Thoracic aorta (tissue), 2 donors: ENCODE measurements at places on chromosomes 5 and 9. TPM values are rescaled to one million over a fixed set of nuclear protein-coding genes. Genes with fewer than 3 reads are reported as not detected.

DNA sequence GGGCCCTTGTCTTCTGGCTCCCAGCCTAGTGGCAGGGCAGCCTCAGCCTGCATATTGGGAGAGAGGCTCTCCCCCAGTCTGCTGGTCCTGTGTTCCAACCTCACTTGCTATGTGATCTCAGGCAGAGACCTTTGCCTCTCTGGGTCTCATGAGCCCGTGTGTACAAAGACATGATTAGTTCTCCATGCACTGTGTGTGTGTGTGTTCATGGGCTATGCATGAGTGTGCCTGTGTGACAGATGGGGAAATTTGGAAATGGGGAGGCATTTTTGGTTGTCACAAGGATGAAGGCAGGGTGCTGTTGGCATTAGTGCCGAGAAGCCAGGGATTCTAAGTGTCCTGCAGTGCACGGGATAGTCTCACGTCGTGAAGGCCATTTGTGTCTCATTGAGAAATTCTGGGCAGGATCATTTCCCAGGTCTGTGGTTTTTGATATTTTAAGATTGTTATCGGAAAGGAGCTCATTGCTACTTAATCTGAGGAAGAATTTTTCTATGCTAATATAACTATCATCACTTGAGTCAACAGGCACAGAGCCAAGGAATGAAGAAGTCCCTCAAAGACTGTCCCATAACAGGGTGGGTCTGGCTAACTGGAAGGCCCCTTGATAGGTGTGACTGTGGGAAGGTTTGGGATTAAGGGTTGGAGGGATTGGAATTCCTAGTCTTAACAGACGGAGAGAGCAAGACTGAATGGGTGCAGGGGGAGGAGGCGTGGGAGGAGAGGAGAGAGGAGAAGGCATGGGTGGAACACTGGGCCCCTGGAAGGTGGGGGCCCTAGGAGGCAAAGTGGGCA lies 168.5 kb downstream of the RGS3 start:
- peaks cover 33% of the 10 kb centered on the region for H3K4me1 ChIP-seq
- H3K27me3 ChIP-seq = no peaks in the 10 kb centered on the region
- no peak overlapping the region for H3K4me3 ChIP-seq
- no peak overlapping the region for H3K27ac ChIP-seq

DNA sequence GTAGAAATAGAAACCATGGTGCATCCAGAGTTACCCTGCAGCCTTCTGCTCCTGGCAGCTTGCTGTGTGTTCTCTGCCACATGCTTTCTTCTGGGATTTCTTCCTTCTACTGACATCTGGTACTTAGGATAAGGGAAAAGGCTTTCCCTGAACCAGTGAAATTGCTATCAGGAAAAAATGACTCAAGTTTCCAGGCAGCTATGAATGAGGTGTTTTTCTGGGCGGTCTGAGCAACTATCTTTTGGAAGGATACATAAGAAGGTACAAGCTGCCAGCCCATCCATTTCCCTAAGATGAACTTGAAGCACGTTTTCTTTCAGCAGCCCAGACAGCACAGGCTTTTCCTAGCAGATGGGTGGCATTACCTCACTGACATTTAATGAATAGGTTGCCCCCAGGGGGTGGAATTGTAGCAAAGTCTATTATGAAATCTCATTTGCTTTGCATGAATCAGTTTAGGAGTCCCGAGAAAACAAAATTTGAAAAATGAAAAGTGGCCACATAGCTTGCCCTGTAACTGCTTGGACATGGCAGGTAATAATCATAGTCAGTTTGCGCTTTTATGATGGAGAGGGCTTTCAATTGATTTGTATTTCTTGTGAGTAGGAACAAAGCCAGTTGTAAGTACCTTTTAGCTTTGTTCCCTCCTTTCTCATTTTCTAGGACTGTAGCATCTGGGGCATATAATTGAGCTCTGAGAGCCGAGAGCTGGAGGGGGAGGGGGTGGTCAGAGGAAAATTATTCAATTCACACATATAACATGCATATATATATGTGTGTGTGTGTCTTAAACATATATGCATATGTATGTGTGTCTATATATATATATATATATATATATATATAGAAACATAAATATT lies 108.5 kb downstream of the C9orf152 start:
- no peak overlapping the region for H3K4me3 ChIP-seq
- peaks cover 53% of the 10 kb centered on the region for H3K4me1 ChIP-seq
- peak; percentile 7 for DNase-seq
- H3K36me3 ChIP-seq = no peaks in the 10 kb centered on the region
- H3K27ac ChIP-seq = peak overlapping the region; percentile 33

DNA sequence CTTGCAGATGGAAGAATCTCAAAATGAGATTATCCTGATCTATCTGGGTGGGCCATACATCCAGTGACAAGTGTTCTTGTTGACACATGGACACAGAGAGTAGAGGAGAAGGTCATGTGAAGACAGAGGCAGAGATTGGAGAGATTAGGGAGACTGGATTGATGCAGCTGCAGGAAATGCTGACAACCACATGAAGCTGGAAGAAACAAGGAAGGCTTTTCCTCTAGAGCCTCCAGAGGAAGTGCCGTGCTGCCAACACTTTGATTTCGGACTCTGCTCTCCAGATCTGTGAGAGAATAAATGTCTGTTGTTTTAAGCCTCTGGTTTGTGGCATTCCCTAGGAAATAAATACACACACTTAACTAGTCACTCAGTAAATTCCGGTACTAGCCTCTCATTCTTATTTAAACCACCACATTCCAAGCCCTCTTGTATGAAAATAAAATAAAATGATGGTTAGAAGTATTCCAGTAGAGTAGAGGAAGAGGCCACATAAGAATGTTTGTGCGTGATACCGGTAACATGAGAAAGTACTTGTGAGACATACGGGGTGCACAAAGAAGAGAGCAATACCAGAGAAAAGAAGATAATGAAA lies 110.9 kb upstream of the DMAC1 start:
- no peaks in the 10 kb centered on the region for H3K36me3 ChIP-seq
- H3K27me3 ChIP-seq = no peaks in the 10 kb centered on the region
- H3K27ac ChIP-seq = no peak overlapping the region
- no peak overlapping the region for H3K4me3 ChIP-seq
- DNase-seq = no peak
- no peaks in the 10 kb centered on the region for H3K4me1 ChIP-seq

DNA sequence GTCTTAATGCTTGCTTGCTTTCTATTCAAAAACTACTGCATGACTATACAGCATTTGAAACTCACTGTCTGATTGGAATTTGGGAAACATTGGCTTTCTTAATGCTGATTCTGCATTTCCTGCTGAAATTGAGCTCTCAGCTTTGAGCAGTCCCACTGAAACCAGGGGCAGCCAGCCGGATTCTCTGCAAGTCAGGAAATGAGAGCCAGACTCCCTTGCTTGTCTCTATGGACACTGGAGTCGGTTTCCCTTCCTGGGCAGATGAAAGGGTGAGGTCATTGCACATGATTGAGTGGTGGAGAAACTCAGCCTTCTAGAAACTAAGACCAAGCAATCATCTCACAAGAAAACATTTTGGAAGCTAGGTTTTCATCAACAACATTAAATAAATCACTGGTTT lies 119.7 kb upstream of the SPATA31C2 start:
- peaks cover 20% of the 10 kb centered on the region for H3K4me1 ChIP-seq
- DNase-seq = no peak
- no peaks in the 10 kb centered on the region for H3K27me3 ChIP-seq
- no peaks in the 10 kb centered on the region for H3K36me3 ChIP-seq

Gene EIF4E1B
- total RNA-seq = not detected

DNA sequence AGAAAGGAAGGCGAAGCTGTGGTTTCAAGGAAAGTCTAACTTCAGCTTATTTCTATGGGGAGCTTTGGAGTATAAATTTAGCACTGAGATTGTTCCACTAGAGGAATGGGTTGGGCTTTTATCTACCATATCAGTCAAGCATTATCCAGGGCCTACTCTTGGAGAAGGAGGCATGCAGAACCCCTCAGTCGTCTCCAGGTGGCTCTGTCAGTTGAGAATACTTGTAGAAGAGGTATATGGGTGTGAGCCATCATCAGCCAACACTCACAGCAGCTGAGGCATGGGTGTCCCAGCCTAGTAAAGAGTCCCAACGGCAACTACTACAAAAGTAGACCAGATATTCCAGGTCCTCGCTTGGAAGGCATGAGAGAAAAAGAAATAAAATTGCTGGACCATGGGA lies 548.5 kb upstream of the GRAMD2B start:
- no peak for DNase-seq
- H3K27ac ChIP-seq = no peak overlapping the region
- H3K4me3 ChIP-seq = no peak overlapping the region
- no peaks in the 10 kb centered on the region for H3K27me3 ChIP-seq
- H3K36me3 ChIP-seq = no peaks in the 10 kb centered on the region
- H3K4me1 ChIP-seq = no peaks in the 10 kb centered on the region

GRCh38 chr5:3027185-3027865 lies 275.8 kb upstream of the IRX2 start:
- DNase-seq = no peak
- H3K4me3 ChIP-seq = no peak overlapping the region
- H3K36me3 ChIP-seq = no peaks in the 10 kb centered on the region
- no peaks in the 10 kb centered on the region for H3K27me3 ChIP-seq

DNA sequence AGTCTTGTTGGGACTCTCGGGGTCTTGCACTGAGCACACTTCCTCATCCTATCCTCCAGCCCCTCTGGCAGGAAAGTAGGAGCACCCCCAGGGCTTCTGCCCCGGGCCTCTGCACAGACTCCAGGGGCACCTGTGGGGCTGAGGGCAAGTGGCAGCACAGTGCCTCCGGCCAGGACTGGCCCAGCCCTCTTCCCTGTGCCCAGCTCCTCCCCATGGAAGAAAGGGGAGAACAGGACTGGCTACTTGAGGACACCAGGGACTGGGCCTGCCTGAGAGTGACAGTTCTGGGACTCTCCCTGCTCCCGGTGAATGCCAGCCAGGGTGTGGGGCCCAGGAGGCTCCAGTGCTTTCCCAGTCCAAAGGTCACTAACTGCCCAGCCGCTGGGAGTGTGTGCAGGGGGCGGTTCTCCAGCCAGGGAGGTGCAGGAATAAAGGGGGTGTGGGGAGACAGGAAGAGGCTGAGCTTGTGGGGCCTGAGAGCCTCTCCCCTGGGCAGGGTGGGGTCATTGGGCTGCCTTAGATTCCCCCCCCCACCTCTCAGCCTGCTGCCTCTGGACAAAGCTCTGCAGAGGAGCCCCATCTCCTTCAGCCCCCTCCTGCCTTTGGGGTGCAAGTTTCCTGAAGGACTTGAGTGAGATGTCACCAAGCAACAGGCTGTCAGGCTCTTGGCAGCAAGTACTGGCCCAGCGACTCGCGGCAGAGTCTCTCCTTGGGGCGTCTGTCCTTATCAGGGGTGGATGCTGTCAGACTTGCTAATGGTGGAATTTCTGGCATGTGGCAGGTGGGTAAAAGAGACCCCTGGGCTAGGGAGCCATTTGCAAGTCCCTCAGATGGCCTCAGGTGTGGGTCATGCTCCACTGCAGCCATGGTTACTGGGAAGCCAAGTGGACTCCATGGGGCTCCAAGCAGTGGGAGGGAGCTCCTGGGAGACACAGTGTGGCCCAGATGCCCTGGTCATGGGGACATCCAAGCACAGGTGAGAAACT lies 19.1 kb upstream of the JADE2 start:
- H3K27me3 ChIP-seq = no peaks in the 10 kb centered on the region
- no peak overlapping the region for H3K4me3 ChIP-seq
- H3K27ac ChIP-seq = no peak overlapping the region
- DNase-seq = no peak

GRCh38 chr9:79670269-79670961 lies 98.7 kb downstream of the TLE4 start:
- peaks cover 6% of the 10 kb centered on the region for H3K4me1 ChIP-seq
- H3K27me3 ChIP-seq = no peaks in the 10 kb centered on the region
- no peak for DNase-seq
- no peaks in the 10 kb centered on the region for H3K36me3 ChIP-seq
- H3K4me3 ChIP-seq = no peak overlapping the region
- H3K27ac ChIP-seq = no peak overlapping the region

- peaks cover 32% of the 10 kb centered on the region for H3K36me3 ChIP-seq
- H3K4me3 ChIP-seq = no peak overlapping the region
- H3K27ac ChIP-seq = no peak overlapping the region
- H3K4me1 ChIP-seq = no peaks in the 10 kb centered on the region
- DNase-seq = no peak
Observed at GRCh38 chr5:7881816-7882215, 12.9 kb downstream of the MTRR start.

Gene ARSI
- total RNA-seq = 4.3 TPM

Gene NIPAL4
- 0.49 TPM for total RNA-seq

- H3K27me3 ChIP-seq = no peaks in the 10 kb centered on the region
- no peaks in the 10 kb centered on the region for H3K36me3 ChIP-seq
- H3K27ac ChIP-seq = no peak overlapping the region
- DNase-seq = no peak
Observed at GRCh38 chr9:71037521-71037920, 83.9 kb downstream of the TRPM3 start.

GRCh38 chr5:39200081-39200480 lies 19.3 kb downstream of the FYB1 start:
- no peaks in the 10 kb centered on the region for H3K27me3 ChIP-seq
- no peak for DNase-seq
- H3K27ac ChIP-seq = no peak overlapping the region
- no peaks in the 10 kb centered on the region for H3K36me3 ChIP-seq
- H3K4me1 ChIP-seq = no peaks in the 10 kb centered on the region

Gene ROR2
- total RNA-seq = 0.68 TPM

- DNase-seq = no peak
- no peak overlapping the region for H3K4me3 ChIP-seq
- H3K4me1 ChIP-seq = no peaks in the 10 kb centered on the region
- no peaks in the 10 kb centered on the region for H3K27me3 ChIP-seq
- H3K36me3 ChIP-seq = no peaks in the 10 kb centered on the region
- H3K27ac ChIP-seq = no peak overlapping the region
Observed at GRCh38 chr5:57552033-57552432, 69.4 kb upstream of the ACTBL2 start.

Gene NDUFAF2
- total RNA-seq = 26.0 TPM

- H3K4me3 ChIP-seq = no peak overlapping the region
- DNase-seq = no peak
- H3K4me1 ChIP-seq = peaks cover 13% of the 10 kb centered on the region
- no peaks in the 10 kb centered on the region for H3K27me3 ChIP-seq
Observed at GRCh38 chr5:142875936-142876335, 105.8 kb downstream of the ARHGAP26 start.

DNA sequence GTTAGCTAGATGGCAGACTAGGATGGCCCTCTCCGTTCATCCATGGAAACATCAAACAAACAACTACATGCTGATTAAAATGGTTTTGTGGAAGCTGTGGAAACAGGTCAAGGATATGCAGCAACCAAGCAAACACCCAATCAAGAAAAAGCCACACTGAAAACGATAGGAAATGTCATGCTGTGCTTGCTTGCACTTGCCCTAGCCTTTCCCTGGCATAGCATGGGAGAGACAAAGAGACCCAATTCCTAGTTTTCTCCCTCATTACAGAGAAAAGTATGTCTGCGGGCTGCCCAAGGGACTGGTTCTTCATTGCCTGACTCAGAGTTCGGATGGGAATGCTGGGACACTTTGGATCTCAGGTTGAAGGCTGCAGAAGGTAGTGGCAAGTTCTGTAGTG lies 98.7 kb downstream of the FANCC start:
- no peaks in the 10 kb centered on the region for H3K4me1 ChIP-seq
- no peaks in the 10 kb centered on the region for H3K27me3 ChIP-seq
- no peak overlapping the region for H3K4me3 ChIP-seq

GRCh38 chr5:112024769-112025168 lies 267.8 kb upstream of the NREP start:
- H3K4me1 ChIP-seq = peaks cover 17% of the 10 kb centered on the region
- no peak for DNase-seq
- no peak overlapping the region for H3K27ac ChIP-seq
- no peaks in the 10 kb centered on the region for H3K36me3 ChIP-seq
